ENCODE measurements at places on chromosomes 13 and 19.
A peak's percentile ranks its signal among the peaks of the same experiment; 100 is the strongest.

DNA sequence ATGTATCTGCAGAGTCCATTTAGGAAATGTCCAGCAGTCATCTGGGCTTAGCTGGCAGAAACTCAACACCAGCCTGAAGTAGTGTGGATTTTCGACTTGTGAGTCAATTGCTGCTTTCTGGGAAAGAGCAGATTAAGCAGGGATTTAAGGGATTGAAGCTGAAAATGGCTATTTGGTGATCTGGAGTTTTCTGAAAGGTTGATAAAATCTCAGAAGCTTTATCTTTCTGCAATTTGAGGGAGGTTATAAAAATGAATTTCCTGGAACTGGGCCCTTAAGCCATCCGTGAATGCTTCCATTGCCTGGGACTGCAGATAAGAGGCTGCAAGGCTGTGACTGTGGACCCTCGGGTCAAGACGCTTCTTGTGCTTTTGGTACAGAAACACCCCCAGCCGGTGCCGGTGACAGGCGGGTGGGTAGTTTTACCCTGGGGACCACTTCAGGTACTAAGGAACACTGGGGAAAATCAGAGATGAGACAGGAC is 61.5 kb downstream of the COL4A1 start:
- no peak for DNase-seq

- DNase-seq = peak; percentile 13
Observed at GRCh38 chr13:32984857-32985626, 31.2 kb upstream of the KL start.

DNA sequence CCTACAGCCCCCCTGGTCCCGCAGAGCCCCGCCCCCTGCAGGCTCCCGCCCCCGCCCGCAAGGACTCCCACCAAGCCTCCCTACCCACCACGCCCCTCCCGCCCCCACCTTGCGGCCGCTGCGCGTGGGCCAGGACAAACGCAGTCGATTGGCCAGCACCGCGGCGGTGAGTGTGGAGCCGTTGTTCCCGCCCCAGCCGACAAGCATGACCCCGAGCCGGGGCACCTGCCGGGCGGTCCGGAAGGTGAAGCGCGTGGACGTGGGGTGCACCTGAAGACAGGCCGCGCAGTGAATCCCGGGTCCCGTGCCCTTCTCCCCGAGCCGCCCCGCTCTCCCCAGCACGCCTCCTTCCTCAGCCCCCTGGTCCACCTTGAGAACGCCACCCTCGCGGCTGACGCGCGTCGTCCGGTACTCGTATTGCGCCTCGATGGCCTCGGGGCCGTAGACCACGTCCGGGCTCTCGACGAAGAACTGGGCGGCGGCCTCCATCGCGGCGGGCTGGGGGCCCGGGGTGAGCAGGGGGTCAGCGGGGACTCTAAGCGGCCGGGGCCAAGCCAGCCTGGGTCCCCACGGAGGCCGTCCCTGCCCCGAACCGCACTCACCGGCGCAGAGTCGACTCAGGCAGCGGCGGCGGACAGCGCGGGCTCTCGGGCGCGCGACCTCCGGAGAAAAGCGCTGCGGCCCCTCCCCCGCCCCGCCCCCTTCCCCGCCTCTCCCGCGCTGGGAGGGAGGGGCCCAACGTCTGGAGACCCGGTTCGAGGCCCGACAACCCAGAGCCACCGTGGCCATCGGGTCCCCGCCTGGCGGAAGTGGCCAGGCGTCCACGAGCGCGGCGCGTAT is at the start of gene ISYNA1:
Gene ISYNA1, minus strand, starts transcription at position 643 of the 840 bp plus-strand sequence. Its CDS starts 154 bp downstream, at position 489.
- peak; percentile 82 for DNase-seq

- DNase-seq = no peak
Observed at GRCh38 chr19:19280561-19280960, 7.5 kb upstream of the TM6SF2 start.

GRCh38 chr13:30923418-30923817 is 9.0 kb upstream of the TEX26 start:
- no peak for DNase-seq

DNA sequence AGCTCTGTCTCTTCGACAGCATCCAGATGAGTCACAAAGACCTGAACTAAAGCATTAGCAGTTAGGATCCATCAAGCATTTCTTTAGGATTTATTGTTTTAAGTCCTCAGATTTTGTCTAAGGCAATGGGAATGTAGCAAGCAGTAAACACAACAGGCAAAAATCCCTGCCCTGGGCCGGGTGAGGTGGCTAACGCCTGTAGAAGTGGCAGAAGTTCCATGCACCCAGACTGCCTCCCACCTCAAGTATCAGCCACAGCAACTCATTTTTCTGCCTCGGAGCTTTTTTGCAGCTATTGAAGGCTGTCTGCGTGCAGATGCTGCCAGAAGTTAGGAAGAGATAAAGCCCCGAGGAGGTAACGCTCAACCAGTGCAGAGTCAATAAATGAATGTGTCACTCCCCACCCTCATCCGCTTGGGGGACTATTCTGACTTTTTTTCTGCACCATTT is 47.1 kb upstream of the MRI1 start:
- DNase-seq = no peak

DNA sequence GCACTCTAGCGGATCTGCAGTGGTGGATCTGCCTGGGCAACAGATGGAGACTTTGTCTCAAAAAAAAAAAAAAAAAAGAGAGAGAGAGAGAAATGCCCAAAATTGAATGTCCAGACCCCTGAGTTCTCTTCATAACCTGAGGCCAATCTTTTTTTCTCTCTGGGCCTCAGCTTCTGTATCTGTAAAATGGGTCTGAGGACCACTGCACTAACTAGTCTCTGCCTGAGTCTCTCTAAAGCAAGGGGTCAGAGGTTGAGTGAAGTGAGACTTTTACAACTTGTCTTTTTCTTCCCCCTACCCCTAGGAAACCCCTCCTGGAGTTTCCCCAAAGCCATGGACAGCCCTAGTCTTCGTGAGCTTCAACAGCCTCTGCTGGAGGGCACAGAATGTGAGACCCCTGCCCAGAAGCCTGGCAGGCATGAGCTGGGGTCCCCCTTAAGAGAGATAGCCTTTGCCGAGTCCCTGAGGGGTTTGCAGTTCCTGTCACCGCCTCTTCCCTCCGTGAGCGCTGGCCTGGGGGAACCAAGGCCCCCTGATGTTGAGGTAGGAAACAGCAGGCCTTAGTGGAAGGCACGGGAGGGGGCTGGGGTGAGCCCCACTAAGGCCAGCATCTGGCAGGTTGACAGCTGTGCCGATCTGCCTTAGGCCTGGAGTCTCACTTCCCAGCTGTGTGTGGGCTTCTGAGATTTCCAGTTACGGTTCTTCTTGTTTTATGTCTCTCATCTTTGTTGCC is 1.8 kb downstream of the TMEM91 start:
- no peak for DNase-seq

GRCh38 chr19:48258350-48258749 is 2.6 kb upstream of the CARD8 start:
- DNase-seq = no peak

DNA sequence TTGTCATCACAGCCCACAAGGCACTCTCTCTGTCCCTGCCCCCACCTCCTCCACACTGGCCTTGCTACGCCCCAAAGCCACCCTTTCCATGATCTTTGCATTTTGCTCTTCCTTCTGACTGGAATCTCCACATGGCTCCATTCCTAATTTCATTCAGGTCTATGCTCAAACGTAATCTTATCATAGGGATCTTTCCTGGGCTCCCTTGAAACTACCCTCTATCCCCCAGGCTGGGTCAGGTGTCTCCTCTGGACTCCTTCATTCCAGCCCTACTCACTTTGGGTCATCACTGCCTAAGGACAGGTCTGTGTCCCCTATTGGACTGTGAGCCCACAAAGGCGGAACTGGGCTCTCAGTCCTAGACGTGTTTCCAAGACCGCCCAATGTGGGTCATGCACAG is 3.1 kb downstream of the GEMIN7 start:
- DNase-seq = no peak

- no peak for DNase-seq
Observed at GRCh38 chr19:4472174-4472974, at the start of gene HDGFL2. TSS of gene HDGFL2 (plus strand) at chr19:4472297. CDS start at chr19:4472351, 54 bp downstream.

- no peak for DNase-seq
Observed at GRCh38 chr13:33183431-33184111, 102.0 kb downstream of the STARD13 start.

DNA sequence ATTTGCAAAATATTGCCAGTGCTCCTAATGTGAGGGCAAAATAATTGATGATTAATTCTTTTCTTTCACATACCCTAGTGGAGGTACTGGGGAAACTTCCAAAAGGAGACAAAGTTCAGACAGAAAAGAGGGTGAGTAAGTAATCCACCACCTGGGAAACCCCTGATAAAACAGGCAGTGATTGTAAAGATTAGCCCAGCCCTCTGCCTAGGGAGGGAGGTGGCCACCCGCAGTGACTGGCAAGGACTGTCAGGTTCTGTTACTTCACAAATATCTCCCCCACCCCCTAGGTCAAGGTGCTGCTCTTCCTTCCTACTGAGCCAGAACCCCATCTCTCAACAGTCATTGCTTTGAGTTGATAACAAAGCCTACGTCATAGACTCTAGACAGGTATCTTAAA is 239.7 kb downstream of the DNAJC15 start:
- DNase-seq = no peak

- no peak for DNase-seq
Observed at GRCh38 chr19:7815325-7815724, 14.7 kb upstream of the EVI5L start.

DNA sequence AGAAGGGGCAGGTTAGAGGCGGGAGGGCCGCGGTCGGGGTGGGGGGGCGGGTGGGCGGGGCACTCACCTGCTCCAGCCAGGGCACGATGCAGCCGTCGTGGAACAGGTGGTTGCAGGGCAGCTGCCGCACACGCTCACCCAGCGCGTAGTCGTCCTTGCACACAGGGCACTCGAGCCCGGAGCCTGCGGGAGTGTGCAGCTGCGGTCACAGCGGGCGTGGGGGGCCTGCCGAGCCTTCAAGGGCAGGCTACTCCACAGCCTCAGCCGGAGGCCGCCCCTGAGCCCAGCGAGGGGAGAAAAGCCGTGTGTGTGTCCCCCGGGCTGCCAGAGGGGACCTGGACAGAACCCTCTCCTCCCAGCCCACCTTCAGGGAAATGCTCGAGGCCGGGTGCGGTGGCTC is 8.6 kb downstream of the FGF22 start:
- no peak for DNase-seq

GRCh38 chr13:100230769-100231149 is 141.9 kb downstream of the PCCA start:
- DNase-seq = no peak

Data from T47D (cell line).